ENCODE measurements at places on chromosomes 2 and 18.

- no peak for DNase-seq
These were observed 163.3 kb upstream of the STK17B start for GRCh38 chr2:196334710-196335109.

DNA sequence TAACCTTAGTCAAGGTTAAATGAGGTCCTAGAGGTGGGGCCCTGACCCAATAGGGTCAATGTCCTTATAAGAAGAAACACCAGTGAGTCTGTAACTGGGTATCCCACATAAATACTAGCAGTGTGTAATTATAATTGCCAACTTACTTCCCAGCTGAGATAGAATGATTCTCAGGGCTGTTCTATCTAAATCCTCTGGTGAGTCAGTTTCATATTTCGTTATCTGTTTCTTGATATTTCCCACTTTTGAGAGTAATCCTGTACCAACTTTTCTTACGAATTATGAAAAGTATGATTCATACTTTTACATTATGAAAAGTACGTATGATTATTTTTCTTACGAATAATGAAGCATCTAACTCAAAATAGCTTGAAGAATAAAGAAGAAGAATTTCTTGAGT lies 546.8 kb upstream of the NETO1 start:
- DNase-seq = no peak

DNA sequence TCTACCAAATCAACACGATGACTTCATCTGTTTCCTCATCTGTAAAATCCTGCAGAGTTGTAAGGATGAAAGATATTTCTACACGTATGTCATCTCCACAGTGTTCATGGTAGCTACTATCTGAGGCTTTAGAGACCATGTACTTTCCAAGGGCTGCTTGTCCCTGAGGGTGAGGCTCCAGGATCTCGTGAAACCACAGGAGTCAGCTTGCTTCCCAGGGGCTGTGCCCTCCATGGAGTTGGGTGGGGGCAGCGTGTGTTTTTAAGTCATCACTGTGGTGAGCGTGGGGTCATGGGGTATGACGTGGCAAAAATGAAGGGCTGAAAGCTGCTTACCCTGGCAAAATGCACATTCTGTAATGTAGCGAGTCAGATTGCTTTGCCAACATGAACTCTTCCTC lies 81.6 kb downstream of the ASAP2 start:
- DNase-seq = no peak

- DNase-seq = no peak
These were observed 289.1 kb downstream of the MBD2 start for GRCh38 chr18:53935399-53935798.

- no peak for DNase-seq
These were observed 14.3 kb downstream of the SPTBN1 start for GRCh38 chr2:54470266-54470938.

DNA sequence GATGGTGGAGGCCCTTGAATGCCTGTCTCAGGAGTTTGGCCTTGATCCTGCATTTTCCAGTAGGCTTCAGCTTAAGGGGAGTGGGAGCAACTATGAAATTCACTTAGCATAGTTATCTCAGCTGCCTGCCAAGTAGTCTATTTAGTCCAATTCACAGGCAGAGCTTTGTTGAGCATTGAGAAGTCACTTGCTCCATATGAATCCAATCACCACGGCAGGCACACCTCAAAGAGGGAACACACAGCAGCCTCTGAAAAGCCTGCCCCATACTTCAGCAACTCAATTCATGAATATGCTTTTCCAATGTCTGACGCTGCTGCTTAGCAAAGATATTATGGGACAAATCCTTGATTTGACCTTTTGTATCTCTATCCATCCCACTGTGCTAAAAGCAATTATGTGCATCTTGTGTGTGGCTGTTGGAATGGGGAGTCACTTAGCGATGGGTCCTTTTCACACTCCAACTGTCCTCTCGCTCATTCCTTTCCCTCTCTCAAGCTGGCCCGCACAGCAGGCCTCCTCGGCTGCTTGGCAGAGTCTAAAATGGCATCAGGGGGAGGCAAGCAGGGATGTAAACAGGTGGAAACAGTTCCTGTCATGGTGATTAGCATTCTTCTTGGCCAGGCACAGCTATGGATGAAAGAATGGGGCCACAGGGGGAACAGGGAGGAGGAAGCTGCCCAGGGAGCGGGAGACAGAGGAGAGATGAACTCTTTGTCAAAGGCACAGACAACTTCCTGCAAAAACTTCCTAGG lies 56.0 kb upstream of the LRPPRC start:
- no peak for DNase-seq

DNA sequence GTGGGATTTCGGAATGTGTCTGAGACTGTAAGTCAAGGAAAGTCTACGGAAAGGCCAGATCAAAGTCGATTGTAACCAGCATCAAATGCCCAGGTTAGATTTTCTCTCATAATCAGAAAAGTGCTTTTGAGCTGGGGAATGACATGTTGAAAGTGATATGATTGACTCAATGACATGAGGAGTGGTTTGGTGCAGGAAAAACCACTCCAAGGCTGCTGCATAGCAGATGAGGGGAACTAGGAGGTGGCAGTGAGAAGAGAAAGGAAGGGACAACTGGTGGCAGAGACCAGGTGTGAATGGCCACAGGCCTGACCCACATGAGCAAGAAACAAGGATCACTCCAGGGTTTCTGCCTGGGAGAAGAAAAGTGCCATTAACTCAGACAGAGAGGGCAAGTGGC lies 822 bp downstream of the SLC35F6 start:
- no peak for DNase-seq

GRCh38 chr2:129765678-129766351 lies 213.7 kb upstream of the RAB6C start:
- DNase-seq = no peak

DNA sequence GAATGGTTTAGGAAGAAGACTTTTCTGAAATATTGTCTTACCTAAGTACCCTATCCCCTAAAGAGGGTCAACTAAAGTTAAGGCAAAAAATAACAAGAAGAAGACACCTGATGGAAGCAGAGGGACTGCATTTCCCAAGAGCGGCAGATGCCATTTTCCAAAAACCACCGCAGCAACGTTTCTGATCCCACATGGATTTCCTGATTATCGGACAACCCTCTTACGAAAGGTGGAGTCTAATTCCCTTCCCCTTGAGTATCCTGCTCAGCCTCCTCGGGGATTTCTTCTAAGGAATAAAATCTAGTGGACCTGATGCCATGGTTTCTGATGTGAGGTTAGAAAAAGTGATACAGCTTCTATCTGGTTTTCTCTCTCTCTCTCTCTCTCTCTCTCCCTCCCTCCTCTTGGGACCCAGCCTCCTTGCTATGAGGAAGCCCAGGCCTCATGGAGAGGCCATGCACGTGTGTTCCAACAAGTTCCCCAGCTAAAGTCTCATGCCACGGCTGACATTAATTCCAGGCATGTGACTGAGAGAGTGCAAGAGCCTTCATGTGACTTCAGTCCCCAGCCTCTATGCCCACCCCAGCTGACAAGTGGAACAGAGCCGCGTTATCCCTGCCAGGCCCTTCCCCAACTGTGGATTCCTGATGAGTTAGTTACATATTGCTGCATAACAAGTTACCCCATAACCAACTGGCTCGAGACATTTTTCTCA lies 150.3 kb downstream of the SMAD2 start:
- no peak for DNase-seq

GRCh38 chr2:141806090-141806489 lies 324.7 kb downstream of the LRP1B start:
- no peak for DNase-seq

GRCh38 chr2:237314198-237314597 lies 99.8 kb downstream of the COL6A3 start:
- no peak for DNase-seq

DNA sequence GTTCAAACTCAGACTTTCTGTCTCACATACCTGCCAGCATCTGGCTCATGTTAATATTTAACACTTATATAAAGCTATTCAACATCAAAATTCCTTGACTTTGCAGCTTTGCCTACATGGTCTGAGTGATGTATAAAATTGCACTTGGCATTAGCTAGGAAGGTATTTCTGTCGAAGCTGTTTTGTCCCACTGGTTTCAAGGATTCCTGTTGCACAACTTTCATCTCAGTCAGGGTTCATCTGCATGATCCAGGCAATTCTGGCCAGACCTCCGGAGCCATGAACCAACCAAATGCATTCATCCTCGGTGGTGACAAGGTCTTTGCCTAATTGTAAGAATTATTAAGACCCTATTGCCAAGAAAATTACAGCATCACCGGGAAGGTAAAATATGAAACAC lies 185.4 kb downstream of the ZEB2 start:
- DNase-seq = no peak

- no peak for DNase-seq
These were observed 115.1 kb upstream of the PPP1CB start for GRCh38 chr2:28636491-28636890.

DNA sequence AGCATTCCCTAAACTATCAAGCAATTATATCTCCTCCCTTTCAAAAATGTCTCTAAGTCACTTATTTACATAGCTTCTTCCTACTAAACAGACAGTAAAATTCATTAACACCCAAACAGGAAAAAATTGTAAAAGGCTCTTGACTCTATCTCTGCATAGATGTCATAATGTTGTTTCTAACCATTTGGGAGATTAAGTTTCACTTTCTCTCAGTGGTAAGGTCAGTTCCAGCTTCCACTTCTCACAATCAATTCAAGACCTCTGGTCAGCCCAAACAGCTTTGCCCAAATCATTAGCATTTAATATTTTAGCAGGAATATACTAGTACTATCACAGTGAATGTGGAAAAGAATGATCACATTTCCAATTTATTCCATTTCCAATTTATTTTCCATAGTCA lies 374.3 kb upstream of the MC4R start:
- no peak for DNase-seq

- DNase-seq = no peak
These were observed 27.9 kb downstream of the GPR45 start for GRCh38 chr2:105269426-105269825.

DNA sequence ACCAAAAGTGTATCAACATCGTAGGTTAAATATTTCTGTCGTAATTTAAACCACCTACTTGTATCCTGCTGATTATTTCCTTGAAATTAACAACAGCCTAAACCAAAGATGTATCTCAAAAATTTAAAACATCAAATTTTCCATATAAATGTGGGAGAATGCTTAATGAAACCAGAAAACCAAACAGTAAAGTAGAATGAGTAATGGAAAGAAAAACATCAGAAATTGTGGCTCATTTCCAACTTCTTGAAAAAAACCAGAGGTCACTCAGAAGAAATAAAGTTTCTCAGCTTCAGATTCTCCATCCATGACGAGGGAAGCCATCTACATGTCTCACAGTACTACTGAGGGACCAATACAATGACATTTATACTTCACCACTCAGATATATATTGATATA lies 296.5 kb downstream of the NOL4 start:
- no peak for DNase-seq

GRCh38 chr18:49544362-49544761 lies 17.5 kb upstream of the LIPG start:
- no peak for DNase-seq

- no peak for DNase-seq
These were observed 365.7 kb upstream of the TNP1 start for GRCh38 chr2:217225596-217225995.

DNA sequence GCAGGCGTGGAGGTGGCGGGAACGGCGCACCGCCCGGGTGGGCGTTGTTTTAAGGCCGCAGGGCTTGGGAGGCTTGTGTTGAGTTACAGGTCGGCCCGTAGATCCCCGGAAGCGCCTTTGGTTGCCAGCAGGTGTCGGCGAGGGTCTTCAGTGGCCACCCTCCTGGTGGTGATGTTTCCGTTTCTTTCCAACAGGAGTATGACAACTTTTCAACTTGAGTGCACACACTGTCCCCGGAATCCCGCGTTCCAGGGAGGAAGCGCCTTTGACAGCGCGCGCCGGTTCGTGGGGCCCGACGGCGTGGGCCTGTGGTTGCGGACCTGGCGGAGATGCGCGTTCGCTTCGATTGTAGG lies 1.0 kb upstream of the HDAC4 start:
- peak; percentile 34 for DNase-seq

- DNase-seq = no peak
These were observed 61.6 kb downstream of the SOWAHC start for GRCh38 chr2:109675666-109676345.

DNA sequence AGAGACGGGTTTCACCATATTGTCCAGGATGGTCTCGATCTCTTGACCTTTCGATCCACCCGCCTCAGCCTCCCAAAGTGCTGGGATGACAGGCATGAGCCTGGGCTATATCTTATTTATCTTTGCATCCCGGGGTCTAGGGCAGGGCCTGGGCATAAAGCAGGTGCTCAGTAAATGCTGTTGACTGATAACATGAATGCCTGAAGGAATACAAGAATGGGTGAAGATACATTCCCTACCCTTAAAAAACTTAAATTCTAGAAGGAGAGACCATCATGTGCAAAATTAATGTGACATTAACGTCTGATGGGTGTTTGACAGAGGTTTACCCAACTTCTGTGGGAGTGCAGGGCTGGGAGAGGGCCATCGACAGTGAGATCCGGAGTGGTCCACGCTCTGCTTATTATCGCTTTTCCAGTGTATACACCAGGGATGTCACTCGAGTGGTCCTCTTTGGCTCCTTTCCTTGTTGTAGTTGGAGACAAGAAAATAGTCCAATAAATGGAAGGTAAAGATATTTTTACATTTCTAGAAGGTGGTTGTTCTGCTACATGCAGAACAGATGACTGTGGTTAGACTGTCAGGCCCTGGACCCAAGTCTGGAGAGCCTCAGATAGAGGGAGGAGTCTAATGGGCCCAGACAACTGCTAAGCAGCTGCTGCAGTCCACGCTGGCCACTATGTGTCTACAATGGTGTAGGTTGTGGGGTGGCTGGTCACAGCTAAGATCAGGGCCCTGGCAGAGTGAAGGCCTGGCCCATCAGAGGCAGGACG lies 131.7 kb downstream of the MYCN start:
- no peak for DNase-seq

DNA sequence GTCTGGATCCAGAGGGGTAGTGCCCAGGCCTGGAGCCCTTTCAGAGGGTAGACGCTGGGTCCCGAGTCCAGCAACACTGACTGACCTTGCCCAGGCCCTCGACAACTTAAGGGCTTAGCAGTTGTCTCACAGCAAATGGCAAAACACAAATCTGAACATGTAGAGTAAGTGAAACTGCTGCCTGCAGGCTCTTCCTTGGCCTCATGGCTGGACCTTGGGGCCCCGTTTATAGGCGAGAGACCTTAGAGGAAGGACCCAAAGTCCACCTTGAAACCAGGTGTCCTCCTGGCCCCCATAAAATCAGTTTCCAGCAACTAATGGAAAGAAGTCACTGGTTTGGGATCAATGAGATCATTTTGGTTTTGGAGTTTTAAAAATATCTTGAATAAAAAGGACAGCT lies 154.4 kb downstream of the MYO1B start:
- no peak for DNase-seq

DNA sequence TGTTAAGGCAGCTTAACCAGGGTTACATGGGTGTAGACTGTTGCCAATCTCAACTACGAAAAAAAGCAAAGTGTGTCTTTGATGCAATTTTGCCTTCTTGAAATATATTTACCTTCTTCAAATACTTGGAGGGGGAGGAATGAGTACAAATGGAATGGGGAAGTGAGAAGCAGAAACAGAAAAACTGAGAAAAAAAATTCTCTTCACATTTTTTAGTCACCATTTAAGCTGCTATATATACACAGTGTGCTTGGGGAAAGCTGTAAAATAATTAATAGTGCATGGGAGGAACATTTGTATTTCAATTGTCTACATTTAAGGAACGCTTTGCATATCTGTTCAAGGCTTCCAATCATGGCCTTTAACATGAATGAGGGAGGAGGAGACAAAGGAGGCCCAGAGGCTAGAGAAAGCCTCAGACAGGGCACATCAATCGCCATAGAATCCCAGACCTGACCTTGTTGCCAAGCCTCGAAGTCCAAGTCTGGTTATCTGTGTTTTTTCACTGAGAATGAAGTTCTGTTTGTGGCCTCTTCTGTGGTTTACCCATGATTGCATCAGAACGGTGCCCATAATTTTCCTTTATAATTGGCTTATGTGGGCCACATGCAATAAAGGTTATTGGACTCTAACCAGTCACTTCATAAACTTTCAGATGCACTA lies 158.6 kb downstream of the PIK3C3 start:
- DNase-seq = no peak
